ENCODE measurements at places on chromosomes 7 and 10.

DNA sequence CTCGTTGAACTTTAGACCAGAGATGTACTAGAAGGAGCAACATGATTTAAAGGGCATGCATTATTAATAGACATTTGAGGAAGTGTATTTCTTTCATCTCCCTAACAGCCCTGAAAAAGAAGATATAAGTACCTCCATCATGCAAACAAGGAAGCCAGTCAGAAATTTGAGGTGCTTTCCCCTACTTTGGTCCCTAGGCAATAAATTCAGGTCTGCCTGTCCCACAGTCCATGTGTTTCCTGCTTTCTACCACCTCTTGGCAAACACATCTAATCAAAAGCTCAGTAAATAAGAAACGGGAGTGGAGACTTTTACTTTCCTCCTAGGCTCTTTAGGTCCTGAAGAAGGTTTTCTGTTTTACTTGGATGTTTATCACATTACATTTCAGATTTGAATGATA is 5.2 kb upstream of the SEMA3C start:
- no peak for DNase-seq

DNA sequence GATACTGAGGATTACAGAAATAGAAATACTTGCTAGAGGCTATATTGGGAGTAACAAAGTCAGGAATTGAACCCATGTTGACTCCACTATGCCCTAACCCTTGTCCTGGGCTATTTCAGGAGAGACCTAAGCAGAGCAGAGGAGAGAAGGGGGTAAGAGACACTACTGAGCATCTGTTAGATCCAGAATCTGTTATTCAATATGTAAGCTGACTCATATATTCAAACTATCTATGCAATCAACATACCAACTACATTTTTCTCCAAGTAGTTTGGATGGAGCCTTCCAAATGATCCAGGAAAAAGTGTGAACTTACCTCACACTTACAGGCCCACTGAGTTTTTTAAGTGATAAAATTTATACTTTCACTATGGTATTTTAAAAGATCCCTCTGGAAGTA is 216.1 kb downstream of the IMMP2L start:
- DNase-seq: no peak

DNA sequence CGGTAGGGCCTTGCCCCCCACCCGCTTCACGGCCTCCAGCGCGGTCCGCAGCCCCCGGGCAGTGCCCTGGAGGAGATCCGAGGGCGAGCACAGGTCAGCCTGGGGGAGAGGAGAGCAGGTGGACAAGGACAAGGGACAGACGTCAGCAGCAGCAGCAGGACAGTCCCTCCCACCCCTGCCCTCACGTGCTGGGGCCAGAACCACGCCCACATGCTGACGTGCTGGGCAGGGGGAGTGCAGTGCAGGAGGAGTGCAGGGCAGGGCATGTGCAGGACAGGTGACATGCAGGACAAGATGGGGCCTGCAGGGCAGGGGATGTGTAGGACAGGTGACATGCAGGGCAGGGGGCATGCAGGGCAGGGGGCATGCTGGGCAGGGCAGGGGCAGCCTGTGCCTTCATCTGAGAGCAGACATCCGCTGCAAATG is 1.5 kb upstream of the SAP25 start:
- no peak for DNase-seq

GRCh38 chr7:67470256-67470751 is 473.7 kb downstream of the TYW1 start:
- no peak for DNase-seq

- DNase-seq: no peak
Observed at GRCh38 chr10:75407713-75408508, 6.3 kb upstream of the ZNF503 start.
